Central memory CD4-positive, alpha-beta T cell (primary cell): ENCODE measurements at places on chromosomes 13 and 19.

- DNase-seq, result no peak
Measured at GRCh38 chr13:74301258-74301935, 167.2 kb upstream of the KLF12 start.

GRCh38 chr19:32404933-32405430, 588 bp upstream of the DPY19L3 start:
- no peak for DNase-seq

DNA sequence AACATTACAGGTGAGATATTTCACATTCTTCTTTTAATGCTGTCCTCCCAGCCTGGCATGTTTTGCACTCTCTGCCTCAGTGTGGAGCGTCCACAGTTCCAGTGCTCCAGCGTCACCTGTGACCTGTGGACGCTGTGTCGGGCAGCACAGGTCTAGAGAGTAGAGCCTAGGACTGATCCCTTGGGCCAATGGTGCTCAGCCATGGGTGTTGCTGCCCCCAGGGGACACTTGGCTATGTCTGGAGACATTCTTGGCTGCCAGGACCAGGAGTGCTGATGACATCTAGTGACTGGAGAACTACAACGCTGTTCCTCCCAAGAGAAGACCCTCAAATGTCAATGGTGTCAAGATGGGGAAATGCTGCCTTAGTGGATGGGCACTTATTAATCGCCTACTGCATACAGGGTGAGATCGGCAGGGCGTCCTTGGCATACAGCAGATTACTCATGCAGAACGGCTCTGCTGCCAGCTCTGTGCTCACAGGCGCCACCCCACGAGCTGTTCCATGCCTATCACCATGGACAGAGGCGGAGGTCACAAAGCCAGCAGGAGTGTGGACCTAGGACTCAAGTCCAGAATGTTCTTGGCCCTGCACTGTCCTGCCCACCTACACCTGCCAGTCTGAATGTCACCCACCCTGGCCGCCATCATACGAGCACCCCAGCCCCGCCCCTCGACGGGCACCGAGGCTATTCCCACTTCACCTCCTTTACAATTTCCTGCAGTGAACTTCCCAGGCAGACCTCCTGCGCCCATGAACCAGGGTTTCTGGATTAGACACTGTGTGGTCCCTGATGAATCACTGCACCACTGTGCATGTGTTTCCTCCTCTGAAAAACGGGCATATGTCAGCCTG, 13.9 kb upstream of the MADCAM1 start:
- DNase-seq, result no peak

DNA sequence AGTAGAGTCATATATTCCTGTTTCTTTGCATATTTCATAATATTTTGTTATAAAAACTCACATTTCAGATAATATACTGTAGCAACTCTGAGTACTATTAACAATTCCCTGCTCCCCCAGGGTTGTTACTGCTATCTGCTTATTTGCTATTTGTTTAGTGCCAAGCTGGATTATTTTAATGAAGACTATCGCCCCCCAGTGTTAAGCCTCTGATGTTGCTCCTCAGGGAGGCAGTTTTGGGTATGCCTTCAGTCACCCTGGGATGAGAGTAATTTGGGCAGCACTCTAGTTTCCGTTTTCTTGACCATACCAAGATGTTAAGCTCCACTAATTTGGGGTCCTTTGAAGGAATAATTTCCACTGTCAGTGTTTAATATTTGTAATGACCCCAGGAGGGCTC, 46.0 kb downstream of the MICU2 start:
- no peak for DNase-seq

GRCh38 chr19:49896863-49897621, at the start of gene IL4I1:
IL4I1 (minus strand) TSS chr19:49896887; CDS start chr19:49896160, 727 bp downstream.
- DNase-seq, result peak; percentile 85

GRCh38 chr19:32573492-32573794, 7.5 kb upstream of the PDCD5 start:
- DNase-seq, result no peak

- DNase-seq, result no peak
Measured at GRCh38 chr13:108082481-108082880, 132.9 kb downstream of the LIG4 start.

DNA sequence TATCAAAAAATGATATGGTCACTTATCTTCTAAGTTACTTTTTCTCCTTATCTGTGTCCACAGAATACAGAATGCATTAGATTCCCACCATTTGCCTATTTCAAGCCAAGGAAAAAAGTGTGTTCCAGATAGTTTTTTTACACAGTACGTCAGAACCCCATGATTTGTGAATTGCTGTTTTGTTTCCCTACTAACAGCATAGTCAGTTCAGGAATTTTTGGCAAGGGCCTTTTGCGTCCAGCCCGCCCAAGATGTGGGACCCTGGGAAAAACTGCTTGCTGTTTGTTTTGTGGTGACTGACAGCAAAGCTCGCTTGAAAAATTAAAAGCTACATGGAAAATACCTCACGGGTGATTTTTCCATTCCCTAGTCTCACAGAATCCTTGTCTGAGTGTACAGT, 20.4 kb upstream of the FAM216B start:
- DNase-seq, result no peak

DNA sequence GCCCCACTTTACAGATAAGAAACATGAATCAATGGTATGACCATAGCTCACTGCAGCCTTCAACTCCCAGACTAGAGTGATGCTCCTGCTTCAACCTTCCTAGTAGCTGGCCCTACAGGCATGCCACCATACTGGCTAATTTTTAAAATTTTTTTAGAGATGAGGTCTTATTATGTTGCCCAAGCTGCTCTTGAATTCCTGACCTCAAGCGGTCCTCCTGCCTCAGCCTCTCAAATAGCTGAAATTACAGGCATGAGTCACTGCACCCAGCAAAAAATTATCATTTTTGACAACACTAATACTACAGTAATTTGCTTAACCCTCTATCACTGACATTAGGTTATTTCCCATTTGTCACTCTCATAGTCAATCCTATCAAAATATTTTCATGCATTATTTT, 14.7 kb downstream of the CAB39L start:
- no peak for DNase-seq

DNA sequence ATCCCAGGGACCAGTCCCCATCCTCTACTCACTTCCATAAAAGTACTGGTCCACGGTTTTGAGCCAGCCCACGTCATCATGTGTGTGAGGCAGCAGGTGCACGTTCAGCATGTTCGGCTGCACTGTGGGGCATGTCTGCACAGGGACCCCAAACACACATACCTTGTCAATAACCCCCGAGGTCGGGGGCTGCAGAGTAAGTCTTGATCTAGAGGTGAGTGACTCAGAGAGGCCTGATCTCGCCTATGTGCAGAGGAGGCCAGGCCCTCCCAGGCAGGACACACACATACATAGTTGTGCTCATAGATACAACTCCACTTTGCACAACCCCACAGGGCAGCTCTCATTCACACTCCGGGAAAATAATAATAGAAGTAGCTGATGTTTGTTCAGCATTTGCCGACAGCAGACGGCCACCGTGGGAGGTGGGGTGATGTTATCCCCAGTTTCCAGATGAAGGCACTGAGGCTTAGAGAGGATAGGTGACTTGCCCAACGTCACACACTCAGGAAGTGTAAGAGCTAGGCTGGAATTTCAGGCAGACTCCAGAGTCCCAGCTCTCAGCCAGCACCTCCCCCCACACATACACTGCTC, 774 bp downstream of the MAN2B1 start:
- no peak for DNase-seq

GRCh38 chr13:28349371-28349770, 145.6 kb downstream of the FLT1 start:
- DNase-seq, result no peak

- no peak for DNase-seq
Measured at GRCh38 chr19:28864577-28865042, 348.3 kb downstream of the UQCRFS1 start.

GRCh38 chr13:108834193-108834592, 204.8 kb downstream of the MYO16 start:
- no peak for DNase-seq

DNA sequence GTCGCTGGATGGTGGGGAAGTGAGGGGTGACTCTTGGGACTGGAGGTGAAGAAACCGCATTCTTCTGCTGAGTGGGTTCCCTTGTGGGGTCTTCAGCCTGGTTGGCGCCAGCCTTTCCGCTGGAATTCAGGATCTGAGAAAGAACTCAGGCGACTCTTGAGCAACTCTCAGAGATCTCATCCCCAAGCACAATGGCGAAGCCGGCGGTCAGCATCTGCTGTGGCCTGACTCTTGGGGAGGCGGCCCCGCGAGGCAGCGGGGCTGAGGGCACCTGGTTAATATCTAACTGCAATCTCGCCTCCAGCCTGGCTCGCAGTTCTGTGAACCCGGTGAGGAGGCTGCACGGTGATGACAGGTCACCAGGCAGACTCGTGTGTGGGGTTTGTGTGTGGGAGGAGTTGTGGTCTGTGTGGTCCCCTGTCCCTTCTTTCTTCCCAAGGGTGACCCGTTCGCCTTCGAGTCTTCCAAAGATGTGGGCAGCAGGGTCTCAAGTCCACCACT, 883 bp downstream of the ZNF441 start:
- no peak for DNase-seq

GRCh38 chr13:50912851-50913250, 3.3 kb downstream of the RNASEH2B start:
- no peak for DNase-seq

- no peak for DNase-seq
Measured at GRCh38 chr13:76777096-76777495, 109.1 kb downstream of the KCTD12 start.

DNA sequence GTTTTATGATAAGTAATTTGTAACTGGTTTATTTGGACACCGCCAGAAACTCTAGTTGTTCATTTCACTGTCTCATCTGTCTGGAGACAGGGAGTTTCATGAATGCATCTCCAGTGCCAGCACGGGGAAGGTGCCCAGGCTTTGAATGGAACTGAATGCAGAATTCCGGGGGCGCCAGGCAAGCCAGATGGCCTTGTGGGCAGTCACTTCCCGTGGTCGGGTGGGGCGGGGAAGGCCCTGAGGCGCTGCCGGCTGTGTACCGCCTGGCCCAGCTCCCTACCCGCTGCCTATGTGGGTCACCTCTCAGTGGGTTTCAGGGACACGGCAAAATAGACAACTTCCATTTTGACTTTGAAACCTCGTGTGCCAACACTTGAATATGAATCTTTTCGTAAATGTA, 28.8 kb upstream of the MCF2L start:
- DNase-seq, result no peak

GRCh38 chr13:43081866-43082265, 58.5 kb downstream of the DNAJC15 start:
- DNase-seq, result no peak

- no peak for DNase-seq
Measured at GRCh38 chr13:33676045-33676989, 141.6 kb upstream of the RFC3 start.

DNA sequence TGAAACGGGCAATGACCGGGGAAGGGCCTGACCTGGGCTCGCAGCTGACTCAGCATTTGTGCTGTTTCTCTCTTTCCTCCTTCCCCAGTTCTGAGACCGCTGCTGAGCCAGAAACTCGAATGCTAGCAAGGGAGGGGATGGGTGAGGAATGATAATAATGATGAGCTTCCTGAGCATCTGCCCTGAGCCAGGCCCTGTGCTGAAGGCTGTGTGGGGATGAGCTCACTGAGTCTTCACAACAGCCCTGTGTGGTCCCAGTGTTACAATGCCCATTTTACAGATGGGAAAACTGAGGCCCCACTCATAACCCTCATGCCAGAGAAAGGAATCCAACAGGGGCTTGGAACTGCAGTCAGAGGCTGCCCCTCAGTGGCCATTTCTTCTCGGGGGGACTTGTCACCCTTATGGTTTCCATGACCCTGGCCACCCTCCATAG, 8.1 kb downstream of the SULT2B1 start:
- DNase-seq, result no peak

- peak; percentile 35 for DNase-seq
Measured at GRCh38 chr19:35144600-35145436, 1.8 kb downstream of the FXYD7 start.

DNA sequence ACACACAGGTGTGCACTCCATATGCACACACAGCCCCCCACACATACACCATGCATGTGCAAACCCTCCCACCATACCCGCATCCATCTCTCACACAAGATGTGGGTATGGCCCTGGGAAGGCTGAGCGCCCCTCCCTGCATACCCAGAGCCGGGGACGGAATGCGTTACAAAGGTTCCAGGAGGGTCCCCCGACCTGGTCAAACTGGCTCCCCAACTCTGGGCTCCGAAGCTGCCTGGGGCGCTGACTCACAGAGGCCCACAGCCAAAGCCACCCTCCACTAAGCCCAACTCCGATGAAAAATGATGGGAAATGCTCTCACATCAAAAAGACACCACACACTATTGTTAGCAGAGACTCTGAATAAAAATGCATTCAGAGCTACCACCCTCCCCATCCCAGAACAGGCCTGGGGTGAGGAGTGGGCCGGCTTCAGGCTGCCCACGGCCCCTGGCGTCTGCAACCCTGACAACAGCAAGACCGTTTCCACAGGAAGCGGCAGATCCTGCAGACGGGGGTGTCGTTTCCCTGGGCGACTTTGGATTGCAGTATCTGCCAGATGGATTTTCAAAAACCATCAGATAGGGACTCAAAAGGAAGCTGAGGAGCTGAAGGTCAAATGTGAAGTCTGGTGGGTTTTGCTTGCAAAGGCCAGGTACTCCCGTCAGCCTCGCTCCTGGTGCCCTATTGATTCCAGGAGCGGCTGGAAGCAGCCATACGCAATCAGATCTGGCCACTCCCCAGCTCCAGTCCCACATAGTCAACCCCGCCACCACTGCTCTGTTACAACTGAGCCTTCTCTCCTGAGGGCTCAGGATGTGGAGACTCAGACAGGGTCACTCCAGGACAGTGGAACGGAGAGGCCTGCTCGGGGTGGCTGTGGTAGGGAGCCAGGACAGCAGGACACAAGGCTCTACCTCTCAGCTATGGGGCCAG, 14.3 kb downstream of the PEPD start:
- no peak for DNase-seq

DNA sequence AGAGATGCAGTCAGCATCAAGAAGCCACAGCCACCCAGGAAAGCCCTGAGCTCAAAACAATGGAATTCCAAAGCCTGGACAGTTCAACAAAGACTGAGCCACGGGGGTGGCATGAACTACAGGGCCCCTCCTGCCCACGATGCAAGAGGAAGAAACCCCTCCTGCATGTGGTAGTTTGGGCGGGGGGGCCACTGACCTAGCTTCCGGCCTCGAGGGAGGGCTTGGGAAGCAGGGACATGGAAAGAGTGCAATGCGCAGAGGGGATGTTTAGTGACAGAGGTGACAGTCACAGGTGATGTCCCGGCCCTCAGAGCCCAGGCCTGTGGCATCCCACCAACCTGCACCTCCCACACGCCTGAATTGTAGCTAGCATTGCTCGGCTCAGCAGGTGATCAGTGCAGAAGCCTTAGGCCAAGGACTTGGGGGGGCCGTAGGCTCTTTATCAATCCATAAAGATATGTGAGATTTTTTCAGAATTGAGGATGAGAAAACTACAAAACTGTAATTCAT, 318.8 kb downstream of the TEX29 start:
- DNase-seq, result no peak

DNA sequence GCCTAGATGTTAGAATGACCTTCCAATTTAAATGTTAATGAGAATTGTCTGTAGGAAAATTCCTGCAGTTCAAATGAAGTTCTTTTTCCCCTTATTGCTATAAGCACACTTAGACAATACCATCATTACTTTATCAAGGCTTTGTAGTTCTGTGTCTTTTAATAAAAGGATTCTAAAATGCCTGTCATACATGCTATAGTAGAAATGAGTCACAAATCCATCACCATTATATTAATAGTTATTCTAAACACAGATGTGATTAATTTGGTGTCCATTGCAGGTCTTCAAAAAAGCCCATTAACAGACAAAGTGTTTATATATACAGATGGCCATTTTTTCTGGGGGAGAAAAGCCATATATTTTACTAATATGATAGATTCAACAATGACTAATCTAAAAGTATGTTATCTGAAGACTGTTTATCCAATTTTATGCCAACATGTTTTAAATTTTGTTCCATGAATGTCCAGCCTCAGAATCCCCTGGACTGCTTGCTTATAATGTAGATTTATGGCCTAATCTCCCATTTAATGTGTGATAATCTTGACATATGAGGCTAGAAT, 1678.3 kb upstream of the PCDH20 start:
- DNase-seq, result no peak
